ENCODE measurements at places on chromosomes 6 and 20.
A peak's percentile ranks its signal among the peaks of the same experiment; 100 is the strongest.

GRCh38 chr6:53464927-53465460, 79.9 kb downstream of the GCLC start:
- DNase-seq = peak; percentile 67
- no peak overlapping the region for H3K4me3 ChIP-seq
- H3K36me3 ChIP-seq = no peaks in the 10 kb centered on the region
- H3K4me1 ChIP-seq = no peaks in the 10 kb centered on the region
- no peaks in the 10 kb centered on the region for H3K27me3 ChIP-seq

- no peaks in the 10 kb centered on the region for H3K27me3 ChIP-seq
- H3K4me3 ChIP-seq = no peak overlapping the region
- H3K27ac ChIP-seq = no peak overlapping the region
- DNase-seq = no peak
Observed at GRCh38 chr6:12164508-12164770, 125.7 kb upstream of the EDN1 start.

DNA sequence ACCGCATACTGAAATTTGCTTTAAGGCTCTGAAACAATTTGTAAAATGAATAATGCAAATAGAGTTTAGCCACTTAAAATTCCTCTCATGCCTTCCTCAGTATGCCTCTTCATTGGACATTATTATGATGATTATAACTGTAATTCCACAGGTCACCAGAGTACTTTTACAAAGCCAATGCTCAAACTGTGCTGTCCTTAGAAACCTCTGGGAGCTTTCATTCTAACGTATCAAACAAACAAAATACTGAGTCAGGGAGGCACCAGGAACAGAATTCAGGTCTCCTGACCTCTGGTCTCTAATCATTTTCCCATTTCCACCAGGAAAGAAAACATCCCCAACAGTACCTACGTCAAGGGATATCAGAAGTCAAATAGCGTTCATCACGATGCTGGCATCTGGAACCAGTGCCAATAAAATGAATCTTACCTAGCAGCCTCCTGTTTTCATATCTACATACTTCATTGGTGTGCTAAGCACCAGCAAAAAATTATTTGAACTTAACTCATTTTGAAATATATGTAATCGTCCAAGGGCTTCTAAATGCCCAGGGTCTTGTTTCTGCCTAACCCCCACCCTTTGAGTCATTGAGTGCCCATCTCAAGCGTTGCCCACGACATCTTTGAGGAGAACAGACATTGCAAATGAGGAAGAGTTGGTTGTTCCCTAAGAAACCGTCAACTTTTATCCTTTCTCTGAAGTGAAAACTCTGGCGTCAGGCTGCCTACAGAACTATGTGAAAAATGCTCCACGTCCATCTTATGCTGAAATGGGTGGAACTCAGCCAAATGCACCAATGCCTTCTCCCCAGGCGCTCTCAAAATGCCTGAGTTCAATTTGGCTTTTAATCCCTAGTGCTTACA, 37.9 kb downstream of the NEDD9 start:
- H3K4me3 ChIP-seq = peak overlapping the region; percentile 37
- no peaks in the 10 kb centered on the region for H3K27me3 ChIP-seq
- H3K27ac ChIP-seq = peak overlapping the region; percentile 60
- DNase-seq = no peak
- H3K36me3 ChIP-seq = peaks cover 61% of the 10 kb centered on the region

DNA sequence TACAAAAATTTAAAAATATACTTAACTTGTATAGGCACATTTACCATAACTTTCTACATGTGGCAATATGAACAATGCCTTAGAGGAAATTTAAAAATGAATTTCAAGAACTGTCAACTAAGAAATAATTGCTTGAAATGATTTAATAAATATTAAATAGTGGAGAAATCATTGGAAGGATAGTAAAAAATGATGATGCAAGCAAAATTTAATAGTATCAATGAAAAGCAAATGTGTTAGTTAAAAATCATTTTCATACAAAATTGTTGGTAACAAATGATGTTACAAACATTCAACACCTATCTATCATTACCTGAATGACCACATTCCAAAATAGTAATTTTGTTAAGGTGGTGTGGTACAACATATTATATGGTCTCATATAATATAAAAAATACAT, 331.0 kb downstream of the HAO1 start:
- no peak for DNase-seq
- no peaks in the 10 kb centered on the region for H3K36me3 ChIP-seq
- H3K27ac ChIP-seq = no peak overlapping the region
- no peak overlapping the region for H3K4me3 ChIP-seq

- no peak overlapping the region for H3K4me3 ChIP-seq
- H3K27me3 ChIP-seq = no peaks in the 10 kb centered on the region
- no peaks in the 10 kb centered on the region for H3K4me1 ChIP-seq
- peaks cover 98% of the 10 kb centered on the region for H3K36me3 ChIP-seq
Observed at GRCh38 chr6:160076009-160076408, 45.6 kb upstream of the SLC22A1 start.

DNA sequence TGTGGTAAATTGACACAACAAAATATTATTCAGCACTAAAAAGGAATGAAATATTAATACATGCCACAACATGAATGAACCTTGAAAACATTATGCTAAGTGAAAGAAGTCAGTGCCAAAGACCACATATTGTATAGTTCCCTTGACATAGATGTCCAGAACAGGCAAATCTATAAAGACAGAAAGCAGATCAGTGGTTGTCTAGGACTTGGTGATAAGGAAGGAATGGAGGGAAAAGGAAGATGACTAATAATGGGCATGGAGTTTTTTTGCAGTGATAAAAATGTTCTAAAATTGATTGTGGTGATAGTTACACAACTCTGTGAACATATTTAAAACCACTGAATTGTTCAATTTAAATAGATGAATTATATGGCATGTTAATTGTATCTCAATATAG, 32.5 kb downstream of the TBX18 start:
- H3K27me3 ChIP-seq = no peaks in the 10 kb centered on the region
- H3K36me3 ChIP-seq = peaks cover 26% of the 10 kb centered on the region
- no peak overlapping the region for H3K27ac ChIP-seq
- no peaks in the 10 kb centered on the region for H3K4me1 ChIP-seq

- no peak overlapping the region for H3K27ac ChIP-seq
- no peaks in the 10 kb centered on the region for H3K4me1 ChIP-seq
- no peaks in the 10 kb centered on the region for H3K27me3 ChIP-seq
- no peak for DNase-seq
- no peaks in the 10 kb centered on the region for H3K36me3 ChIP-seq
Observed at GRCh38 chr6:67640484-67640883, 994.6 kb upstream of the ADGRB3 start.

GRCh38 chr6:140806431-140806830, 1326.3 kb upstream of the GJE1 start:
- no peak overlapping the region for H3K4me3 ChIP-seq
- no peaks in the 10 kb centered on the region for H3K36me3 ChIP-seq
- no peak for DNase-seq
- H3K4me1 ChIP-seq = no peaks in the 10 kb centered on the region

GRCh38 chr20:3659492-3660261, 3.5 kb downstream of the GFRA4 start:
- no peak for DNase-seq
- no peak overlapping the region for H3K4me3 ChIP-seq
- H3K4me1 ChIP-seq = peaks cover 12% of the 10 kb centered on the region
- H3K27me3 ChIP-seq = no peaks in the 10 kb centered on the region

DNA sequence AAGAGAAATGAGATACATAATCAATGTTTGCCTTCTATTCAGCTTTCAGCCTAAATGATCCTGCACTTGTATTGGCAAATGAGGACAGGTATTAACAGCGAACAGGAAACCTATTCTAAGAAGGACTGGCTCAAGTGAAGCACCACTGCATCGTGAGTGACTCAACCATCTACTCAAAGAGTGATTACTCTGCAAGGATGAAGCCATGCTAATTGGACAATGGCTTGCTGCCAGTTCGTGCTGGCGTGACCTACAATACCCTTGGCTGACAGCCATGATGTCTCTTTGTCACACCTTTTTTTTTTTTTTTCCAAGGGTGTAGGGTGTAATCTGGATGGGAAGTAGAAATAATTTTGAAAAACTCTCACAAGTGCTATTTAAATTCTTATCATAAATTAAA, 104.9 kb downstream of the GJA10 start:
- H3K27ac ChIP-seq = no peak overlapping the region
- H3K27me3 ChIP-seq = no peaks in the 10 kb centered on the region
- H3K36me3 ChIP-seq = no peaks in the 10 kb centered on the region
- no peak for DNase-seq
- H3K4me3 ChIP-seq = no peak overlapping the region
- no peaks in the 10 kb centered on the region for H3K4me1 ChIP-seq

- no peaks in the 10 kb centered on the region for H3K36me3 ChIP-seq
- no peak for DNase-seq
- no peaks in the 10 kb centered on the region for H3K4me1 ChIP-seq
- H3K27ac ChIP-seq = no peak overlapping the region
- H3K4me3 ChIP-seq = no peak overlapping the region
- H3K27me3 ChIP-seq = no peaks in the 10 kb centered on the region
Observed at GRCh38 chr20:5845681-5846615, 95.7 kb downstream of the SHLD1 start.

GRCh38 chr6:71888756-71889340, 2.5 kb downstream of the RIMS1 start:
- H3K27me3 ChIP-seq = no peaks in the 10 kb centered on the region
- H3K27ac ChIP-seq = no peak overlapping the region
- no peaks in the 10 kb centered on the region for H3K36me3 ChIP-seq
- no peak for DNase-seq
- H3K4me1 ChIP-seq = peaks cover 23% of the 10 kb centered on the region

GRCh38 chr6:21438237-21438985, 155.1 kb upstream of the SOX4 start:
- H3K4me1 ChIP-seq = no peaks in the 10 kb centered on the region
- H3K36me3 ChIP-seq = no peaks in the 10 kb centered on the region

All from tibial artery (tissue), 4 donors.